T47D (cell line): ENCODE measurements at places on chromosomes 12 and 14.

DNA sequence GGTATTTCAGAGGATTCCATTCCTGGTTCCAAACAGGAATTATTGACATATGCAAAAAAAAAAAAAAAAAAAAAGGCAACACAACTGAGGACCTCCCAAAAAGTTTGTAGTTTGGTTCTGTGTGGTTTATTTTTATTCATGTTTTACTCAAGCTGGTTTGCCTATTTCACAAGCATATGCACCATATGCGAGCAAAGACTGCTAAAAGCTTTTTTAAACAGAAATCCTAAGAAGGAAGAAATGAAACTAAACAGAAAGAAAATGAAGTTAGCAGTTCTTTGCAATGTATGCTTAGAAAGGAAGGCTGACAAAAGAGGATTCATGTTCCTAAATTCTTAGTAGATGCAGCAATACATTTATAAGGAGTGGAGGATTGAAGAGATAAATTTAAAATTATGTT, 487.6 kb upstream of the FLRT2 start:
- no peak for DNase-seq

- DNase-seq: no peak
Observed at GRCh38 chr12:66516561-66516960, 162.3 kb downstream of the GRIP1 start.

DNA sequence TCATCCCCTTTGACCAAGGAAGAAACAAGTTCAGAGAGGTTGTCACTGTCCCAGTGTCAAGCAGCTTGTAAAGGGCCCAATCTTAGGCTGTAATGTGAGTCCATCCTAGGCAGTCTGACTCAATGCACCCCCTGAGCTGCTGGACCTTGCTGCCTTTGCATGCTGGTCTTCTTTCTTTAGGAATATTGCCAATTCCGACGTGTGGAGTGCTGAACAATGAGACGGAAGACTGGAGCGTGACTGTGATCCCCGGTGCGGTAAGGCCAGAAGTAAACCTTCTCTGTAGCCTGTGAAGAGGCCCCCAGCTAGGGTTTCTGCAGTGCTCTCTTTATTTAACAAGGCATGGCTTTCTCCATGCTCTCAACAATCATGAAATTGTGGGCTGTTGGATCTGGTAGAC, 963 bp downstream of the TCTN2 start:
- no peak for DNase-seq

DNA sequence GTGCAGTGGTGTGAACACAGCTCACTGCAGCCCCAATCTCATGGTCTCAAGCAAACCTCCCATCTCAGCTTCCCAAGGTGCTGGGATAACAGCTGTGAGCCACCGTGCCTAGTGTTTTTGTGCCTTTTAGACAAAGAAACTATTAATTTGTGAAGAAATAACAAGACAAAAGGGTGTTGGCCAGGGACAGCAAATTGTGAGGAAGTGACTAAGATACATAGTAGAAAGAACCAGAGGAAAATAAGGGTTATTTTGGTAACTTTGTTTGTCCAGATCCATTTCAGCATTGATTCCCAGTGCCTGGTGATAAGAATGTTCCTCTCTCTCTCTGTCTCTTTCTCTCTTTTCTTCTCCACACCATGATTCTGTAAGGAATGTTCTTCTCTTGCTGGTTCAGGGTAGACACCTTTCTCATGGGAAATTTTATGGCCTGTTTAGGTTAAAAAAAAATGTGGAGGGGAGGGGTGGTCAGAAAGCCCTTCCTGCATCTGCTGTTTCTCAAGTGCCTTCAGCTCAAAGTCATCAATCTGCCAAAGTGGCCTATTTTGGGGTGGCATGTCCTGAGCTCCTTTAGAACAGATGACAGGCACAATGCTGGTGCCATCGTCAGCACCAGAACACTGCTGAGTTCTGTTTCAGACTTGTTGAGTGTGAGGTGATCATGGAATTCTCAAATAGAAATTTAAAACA, 184.4 kb upstream of the EEA1 start:
- DNase-seq: no peak

- no peak for DNase-seq
Observed at GRCh38 chr14:33516898-33517436, 433.9 kb downstream of the EGLN3 start.

- no peak for DNase-seq
Observed at GRCh38 chr12:106794369-106794768, 19.9 kb downstream of the RIC8B start.

GRCh38 chr12:121958541-121959240, 40.3 kb downstream of the CFAP251 start:
- no peak for DNase-seq
